ENCODE measurements at places on chromosomes 3 and 15. TPM values are rescaled to one million over a fixed set of nuclear protein-coding genes. Genes with fewer than 3 reads are reported as not detected.

The FRMD5 gene
- 25.1 TPM for total RNA-seq

The GPR149 gene
- not detected for total RNA-seq

DNA sequence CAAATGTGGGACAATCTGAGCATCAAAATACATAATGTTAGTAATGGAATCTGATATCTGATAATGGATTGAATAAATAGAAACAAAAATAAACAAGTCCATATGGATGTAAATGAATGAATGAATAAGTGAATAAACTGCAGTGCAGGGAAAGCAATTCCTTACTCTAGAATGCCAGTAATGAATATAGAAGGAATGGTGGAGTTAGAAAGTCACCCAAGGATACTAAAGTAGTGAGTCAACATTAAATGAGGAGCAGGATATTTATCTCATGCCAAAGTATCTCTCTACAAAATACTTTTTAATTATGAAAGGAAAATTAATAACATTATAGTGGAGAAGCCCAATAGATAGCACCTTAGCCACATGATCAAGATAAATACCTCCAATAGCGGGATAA lies 300.3 kb downstream of the FEZF2 start:
- DNase-seq: no peak

DNA sequence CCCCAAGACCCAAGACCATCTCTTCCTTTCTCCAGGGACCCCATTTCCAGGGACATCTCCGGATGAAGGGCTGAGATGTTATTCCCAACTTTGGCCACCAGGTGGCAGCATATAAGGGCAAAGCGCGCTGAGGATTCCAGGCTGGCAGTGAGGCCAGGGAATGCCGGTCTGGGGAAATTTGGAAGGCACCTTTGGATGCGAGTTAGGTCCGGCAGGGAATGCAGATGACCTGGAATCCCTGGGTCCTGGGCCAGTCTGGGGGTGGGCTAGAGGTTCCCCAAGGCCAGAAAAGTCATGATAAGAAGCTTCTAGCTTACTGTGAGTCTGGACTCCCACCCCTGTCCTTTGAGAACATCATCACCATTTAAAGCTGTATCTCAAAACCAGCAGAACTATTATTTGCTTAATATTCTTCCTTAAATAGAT lies 1.6 kb upstream of the CHST13 start:
- no peak for DNase-seq

The LMOD3 gene
- total RNA-seq: not detected

- peak; percentile 11 for DNase-seq
Measured at GRCh38 chr15:63107895-63108546, 13.6 kb upstream of the LACTB start.

- DNase-seq: no peak
Measured at GRCh38 chr3:84265768-84266167, 693.0 kb upstream of the CADM2 start.

The COL6A6 gene
- not detected for total RNA-seq

The GREM1 gene
- 0.07 TPM for total RNA-seq

- DNase-seq: no peak
Measured at GRCh38 chr15:84647726-84648125, 6.4 kb downstream of the WDR73 start.

- no peak for DNase-seq
Measured at GRCh38 chr3:44013967-44014366, 227.7 kb upstream of the TOPAZ1 start.

DNA sequence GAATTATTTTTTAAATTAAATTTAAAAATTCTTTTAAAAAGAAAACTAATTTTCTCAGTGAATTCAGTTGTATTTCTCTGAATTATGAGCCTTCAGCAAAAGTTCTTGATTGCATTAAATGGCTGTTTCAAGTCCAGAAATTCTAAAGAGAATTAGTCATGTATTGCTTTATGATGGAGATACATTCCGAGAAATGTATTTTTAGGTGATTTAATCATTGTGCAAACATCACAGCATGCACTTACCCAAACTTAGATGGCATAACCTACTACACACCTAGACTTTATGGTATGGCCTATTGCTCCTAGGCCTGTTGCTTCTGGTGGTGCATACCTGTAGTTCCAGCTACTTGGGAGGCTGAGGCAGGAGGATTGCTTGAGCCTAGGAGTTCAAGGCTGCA lies 44.3 kb upstream of the GCNT3 start:
- DNase-seq: no peak

DNA sequence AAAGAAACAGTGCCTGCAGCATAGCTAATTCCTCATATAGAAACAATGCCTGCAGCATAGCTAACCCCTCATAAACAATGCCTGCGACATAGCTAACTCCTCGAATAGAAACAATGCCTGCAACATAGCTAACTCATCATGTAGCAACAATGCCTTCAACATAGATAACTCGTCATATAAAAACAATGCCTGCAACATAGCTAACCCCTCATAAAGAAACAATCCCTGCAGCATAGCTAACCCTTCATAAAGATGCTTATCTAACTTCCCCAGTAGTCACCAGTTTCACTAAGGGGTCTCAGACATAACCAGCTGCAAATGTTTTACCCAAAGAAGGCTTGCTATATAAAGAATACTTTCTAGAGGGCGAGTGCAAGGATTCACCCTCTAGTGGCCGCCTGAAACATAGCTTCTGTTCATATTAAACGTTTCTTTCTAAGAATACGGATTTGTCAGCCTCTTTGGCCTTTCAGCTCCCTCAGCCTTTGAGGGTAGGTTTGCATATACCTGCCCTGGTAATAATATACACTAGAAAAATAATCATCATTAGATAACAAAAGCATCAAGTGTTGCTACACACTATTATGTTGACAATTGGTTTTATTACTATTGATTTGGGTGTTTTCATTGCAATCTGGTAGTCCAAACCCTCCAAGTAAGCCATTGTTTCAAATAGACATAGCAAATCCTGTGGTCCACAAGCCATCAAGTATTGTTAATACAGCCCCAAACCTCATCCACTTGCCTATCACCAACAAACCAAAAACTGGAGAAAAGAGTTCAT lies 44.4 kb upstream of the FAN1 start:
- DNase-seq: peak; percentile 5

DNA sequence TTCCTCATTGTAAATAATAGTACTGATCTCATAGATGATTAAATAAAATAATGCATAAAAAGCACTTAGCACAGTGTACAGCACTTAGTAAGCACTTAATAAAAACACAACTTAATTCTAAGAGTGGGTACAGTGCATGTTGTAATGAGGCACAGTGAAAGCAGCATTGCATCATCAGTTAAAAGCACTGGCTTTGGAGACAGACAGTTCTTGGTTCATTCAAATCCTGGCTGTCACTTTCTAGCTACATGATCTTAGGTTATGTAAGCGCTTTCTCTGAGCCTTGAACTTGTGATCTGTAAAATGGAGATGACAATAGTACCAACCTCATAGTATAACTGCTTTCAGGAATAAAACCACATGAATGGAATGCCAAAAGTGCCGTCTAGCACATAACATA lies 151.5 kb downstream of the DPH6 start:
- no peak for DNase-seq

The ADGRG7 gene
- total RNA-seq: not detected

DNA sequence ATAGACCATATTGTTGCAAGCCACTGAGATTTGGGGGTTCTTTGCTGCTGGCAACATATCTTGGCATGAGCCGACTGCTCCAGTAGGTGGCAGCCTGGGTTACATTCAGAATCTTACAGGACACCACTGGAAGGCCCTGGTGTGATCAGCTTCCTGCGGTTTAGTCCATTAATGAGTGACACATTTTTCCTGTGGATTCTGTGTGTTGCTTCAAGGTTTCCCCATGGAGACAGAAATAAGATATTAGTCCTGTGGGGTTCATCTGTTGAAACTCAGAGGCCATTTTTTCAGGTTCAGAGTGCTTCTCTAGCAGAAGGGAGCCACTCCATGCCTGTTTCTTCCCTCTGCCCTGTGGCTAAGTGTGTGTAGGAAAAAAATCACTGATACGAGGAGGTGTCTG lies 116.2 kb downstream of the MFSD1 start:
- DNase-seq: peak; percentile 15

GRCh38 chr3:113295463-113295862 lies 84.1 kb downstream of the BOC start:
- no peak for DNase-seq

GRCh38 chr3:120404876-120405275 lies 45.9 kb downstream of the FSTL1 start:
- DNase-seq: no peak

GRCh38 chr3:157310329-157311052 lies 126.2 kb upstream of the PTX3 start:
- DNase-seq: no peak

The MUSTN1 gene
- not detected for total RNA-seq

DNA sequence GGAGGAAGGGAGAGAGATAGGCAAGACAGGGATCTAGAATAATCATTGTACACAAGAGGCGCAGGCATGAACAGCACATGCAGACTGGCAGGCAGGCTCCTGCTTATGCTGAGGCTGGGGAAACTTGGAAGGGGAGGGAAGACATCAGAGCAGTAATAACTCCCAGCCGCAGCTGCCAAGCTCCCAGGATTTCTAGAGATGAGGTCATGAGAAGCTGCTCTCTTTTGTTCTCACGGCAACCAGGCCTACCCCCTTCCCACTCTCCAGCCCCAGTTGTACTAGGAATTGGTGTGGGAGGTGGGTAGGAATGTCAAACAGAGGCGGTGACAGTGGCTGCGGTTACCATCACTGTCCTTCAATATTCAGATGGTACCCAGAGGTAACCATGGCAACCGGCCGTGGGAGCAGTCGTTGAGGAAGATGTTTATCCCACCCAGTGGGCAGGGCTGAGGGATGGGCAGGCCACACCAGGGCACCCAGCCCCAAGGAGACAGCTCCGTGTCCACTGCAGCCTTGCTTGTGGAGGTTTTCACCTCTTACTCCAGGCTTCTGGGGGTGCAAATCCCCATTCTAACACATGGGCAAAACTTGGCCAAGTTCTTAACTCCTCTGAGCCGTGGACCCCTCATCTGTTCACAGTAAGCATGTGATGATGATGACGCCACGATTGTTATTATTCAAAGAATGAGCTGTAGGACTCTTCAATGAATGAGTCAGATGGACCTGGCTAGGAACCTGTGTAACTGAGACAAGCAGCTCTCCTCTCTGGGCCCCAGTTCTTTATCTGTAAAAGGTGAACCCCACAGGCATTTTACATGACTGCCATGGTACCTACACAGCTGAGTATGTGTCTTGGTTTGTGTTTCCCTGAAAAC lies 360.8 kb upstream of the PROK2 start:
- DNase-seq: no peak

DNA sequence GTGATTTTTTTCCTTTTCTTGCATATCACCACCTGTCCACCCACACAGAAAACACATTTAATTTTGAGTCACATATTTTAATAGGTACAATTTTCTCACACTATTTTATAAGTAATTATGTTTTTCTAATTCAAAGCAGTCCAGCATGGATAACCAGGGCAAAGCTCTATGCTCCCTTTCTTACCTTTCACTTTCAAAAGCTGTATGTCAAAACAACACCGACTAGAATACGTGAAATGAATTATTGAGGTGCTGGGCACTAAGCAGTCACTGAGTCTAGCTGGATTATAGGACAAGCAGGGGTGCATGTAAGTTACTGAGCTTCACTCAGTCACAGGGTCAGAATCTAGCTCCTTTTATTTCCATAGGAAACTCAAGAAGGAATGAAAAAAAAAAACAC lies 60.6 kb downstream of the LSAMP start:
- DNase-seq: no peak

Measured in pulmonary artery endothelial cell (primary cell).